ENCODE measurements at places on chromosomes 5 and 9.

- DNase-seq: no peak
These were observed 106.5 kb upstream of the HAPLN1 start for GRCh38 chr5:83827111-83827557.

GRCh38 chr5:81922854-81923279 lies 49.0 kb upstream of the ATG10 start:
- no peak for DNase-seq

- DNase-seq: no peak
These were observed 65.0 kb downstream of the SNCAIP start for GRCh38 chr5:122377026-122377425.

GRCh38 chr5:91419571-91420537 lies 36.7 kb upstream of the ARRDC3 start:
- DNase-seq: peak; percentile 4

DNA sequence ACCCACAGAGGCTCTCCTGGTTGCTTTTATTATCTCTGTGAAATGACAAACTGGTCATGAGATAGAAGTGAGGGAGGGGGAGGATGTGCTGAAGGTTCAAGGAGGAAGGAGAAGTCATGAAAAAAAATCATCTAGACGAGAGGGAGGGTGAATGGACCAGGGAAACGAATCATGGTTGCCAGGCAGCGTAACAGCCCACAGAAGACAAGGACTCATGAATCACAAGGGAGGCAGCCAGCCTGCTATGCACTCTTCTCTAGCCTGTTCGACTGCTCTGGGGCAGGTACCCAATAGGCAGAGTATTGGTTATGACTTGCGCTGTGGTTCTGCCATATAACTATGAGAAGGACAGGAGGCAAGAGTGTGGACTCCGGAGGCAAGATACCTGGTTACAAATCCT lies 475.2 kb downstream of the CDK5RAP2 start:
- DNase-seq: no peak

DNA sequence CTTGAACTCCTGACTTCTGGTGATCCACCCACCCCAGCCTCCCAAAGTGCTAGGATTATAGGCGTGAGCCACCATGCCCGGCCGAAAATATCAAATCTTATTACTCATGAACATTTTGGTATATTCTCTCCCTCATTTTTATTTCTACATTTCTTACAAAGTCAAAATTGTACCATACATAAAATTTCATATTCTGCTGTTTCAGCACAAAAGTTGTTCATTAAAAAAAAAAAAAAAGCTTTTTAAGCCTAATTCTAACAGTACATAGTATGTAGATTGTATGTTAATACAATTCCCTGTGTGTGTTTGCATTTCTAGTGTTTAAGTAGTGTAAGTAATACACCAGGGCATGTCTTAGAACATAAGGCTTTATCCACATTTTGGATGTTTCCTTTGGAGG lies 14.9 kb downstream of the BNIP1 start:
- no peak for DNase-seq

GRCh38 chr9:37992924-37993349 lies 76.1 kb downstream of the SHB start:
- DNase-seq: no peak

- no peak for DNase-seq
These were observed 29.5 kb downstream of the TPPP start for GRCh38 chr5:663436-664342.

GRCh38 chr5:14223372-14223771 lies 80.2 kb downstream of the TRIO start:
- DNase-seq: no peak

- no peak for DNase-seq
These were observed 115.1 kb downstream of the PALM2AKAP2 start for GRCh38 chr9:109894921-109895758.

DNA sequence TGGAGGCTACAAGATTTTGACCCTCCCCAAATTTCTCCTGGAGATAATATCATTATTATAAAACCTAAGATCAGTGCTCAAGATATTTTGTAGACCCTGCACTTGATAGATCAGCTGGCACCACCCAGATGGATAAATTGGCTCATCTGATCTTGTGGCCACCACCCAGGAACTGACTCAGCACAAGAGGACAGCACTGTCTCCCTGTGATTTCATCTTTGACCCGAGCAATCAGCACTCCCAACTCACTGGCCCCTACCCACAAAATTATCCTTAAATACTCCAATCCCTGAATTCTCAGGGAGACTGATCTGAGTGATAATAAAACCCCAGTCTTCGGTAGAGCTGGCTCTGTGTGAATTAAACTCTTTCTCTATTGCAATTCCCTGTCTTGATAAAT lies 34.5 kb upstream of the TENT2 start:
- DNase-seq: no peak

DNA sequence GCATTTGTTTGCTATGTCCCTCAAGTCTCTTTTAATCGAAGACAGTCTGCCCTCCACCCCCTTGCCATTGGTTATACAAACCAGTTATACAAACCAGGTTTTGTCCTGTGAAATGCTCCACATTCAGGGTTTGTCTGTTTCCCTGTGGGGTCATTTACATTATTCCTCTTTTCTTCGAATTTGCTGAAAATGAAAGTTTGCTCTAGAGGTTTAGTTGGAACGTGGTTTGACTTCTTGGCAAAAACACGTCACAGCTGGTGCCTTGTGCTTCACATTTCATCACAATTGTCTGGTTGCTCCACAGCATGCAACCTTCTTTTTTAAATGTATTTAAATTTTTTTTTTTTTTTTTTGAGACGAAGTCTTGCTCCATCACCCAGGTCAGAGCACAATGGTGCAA lies 4.2 kb upstream of the HAVCR2 start:
- peak; percentile 29 for DNase-seq

DNA sequence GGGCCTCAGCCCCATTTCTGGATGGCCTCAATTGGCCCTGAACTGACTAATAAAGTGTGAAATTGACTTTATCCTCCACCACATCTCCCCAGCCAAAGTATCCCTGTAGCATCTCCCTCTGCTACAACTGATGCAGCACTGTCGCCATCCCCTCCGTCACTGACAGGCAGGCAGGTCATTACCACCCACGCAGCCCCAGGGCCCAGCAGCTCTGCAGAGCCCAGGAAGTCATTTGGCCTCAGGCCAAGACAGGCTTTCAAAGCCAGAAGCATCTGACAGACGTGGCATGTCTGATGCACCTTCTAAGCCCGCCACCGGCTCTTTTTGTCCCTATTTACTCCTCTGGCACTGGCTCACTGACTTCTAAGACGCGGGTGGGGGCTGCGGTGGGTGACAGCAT lies 65.3 kb downstream of the ARHGEF37 start:
- DNase-seq: no peak

GRCh38 chr9:78746010-78746409 lies 449.1 kb downstream of the PSAT1 start:
- no peak for DNase-seq

DNA sequence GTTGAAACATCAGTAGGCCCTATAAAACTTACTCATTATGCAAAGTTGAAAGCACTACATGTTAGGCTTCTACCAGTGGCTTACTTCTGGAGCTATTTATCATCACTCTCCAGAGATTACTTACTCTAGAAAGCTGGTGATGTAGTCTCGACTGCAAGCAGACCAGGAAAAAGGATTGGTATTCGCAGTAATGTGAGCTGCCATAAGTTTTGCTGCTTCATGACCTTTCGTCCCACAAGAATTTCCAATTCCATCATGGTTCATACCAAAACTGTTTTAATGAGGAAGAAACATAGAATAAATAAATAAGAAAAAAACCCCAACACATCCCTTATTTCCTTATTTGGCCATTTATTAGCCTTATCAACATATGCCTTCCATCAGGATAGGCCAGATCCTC lies 181.9 kb downstream of the ADAMTS6 start:
- DNase-seq: no peak

DNA sequence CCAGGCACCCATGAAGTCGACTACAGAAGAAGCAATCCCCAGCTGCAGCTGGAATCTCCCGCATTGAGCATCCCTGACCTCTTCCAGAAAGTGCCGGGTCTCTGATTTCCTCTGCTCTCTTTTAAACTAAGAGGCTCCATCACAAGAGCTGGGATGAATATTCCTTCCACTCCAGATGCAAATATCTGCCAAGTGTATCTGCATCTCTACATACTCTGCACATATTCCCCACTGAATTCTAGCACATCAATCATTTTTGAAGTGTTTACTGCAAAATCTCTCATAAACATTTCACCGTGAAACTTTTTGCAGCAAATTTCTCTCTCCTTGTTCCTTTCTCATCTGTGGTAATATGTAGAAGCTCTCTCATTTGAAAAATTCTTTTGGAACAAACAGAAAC lies 161.5 kb downstream of the GABRB2 start:
- no peak for DNase-seq

DNA sequence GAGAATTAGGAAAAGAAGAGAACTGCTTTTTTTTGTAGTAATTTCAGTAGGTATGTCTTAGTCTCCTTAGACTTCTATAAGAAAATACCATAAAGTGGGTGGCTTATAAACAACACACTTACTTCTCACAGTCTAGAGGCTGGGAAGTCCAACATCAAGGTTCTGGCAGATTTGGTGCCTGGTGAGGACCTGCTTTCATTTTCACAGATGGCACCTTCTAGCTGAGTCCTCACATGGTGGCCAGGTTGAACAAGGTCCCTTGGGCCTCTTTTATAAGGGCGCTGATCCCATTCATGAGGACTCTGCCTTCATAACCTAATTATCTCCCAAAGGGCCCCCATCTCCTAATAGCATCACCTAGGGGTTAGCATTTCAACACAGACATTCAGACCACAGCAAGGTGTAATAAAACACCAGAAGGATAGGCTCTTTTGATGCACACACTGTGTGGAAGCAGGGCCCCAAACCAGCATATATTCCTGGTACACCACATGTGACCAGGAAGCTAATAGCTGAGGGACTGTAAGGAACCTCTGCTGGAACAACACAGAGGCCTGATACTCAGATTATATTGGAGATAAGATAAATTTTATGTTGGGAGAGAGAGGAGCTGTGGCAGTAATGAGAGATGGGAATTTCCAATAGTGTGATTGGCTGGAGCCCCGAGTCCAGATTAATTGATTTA lies 384.9 kb downstream of the RAB3C start:
- DNase-seq: no peak

DNA sequence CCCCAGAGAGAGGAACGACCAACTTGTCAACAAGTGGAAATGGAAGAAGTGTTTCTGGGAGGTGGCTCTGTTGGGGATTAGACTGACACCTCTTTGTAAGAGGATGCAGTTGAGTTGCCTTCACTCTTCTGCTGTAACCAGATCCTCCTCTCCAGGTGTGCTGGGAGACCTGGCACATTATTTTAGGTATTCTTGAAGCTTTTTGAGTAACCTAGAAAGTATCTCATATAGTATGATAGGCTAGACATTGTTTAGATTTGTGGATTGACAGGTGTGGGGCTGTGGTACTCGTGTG lies 21.6 kb downstream of the SNX30 start:
- no peak for DNase-seq

DNA sequence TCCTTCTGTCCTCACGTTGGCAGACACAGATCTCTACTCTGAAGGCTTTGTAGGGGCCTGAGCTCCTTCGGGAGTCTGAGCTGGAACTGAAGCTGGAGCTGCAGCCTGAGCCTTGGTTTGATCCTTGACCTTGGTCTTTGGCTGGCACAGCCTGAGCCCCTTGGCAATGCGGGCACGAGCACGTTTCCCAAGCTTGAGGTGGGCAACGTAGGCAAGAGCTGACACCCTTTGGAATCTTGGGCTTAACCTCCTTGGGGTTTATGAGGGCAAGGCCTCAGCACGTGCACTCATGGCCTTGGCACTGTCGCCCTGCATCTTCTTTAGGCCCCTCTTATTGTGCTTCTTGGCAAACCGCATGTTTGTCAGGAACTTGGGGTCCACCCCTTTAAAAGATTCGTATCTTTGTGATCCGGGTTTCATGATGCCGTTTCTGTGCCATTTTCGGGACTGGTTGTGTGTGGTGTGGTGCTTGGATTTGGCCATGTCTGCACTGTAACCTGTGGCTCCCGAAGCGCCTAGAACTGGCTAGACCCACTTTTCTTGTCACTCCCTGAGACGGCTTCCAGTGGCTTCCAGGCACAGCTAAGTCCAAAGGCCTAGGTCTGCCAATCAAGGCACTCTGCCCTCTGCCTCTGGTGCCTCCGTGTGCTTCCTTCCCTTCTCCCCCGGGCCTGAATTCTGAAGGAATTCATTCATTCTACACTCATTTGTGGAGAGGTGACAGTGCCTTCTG lies 1.4 kb downstream of the SUSD1 start:
- no peak for DNase-seq

- DNase-seq: no peak
These were observed 182.7 kb upstream of the KCNN2 start for GRCh38 chr5:114179134-114179533.

DNA sequence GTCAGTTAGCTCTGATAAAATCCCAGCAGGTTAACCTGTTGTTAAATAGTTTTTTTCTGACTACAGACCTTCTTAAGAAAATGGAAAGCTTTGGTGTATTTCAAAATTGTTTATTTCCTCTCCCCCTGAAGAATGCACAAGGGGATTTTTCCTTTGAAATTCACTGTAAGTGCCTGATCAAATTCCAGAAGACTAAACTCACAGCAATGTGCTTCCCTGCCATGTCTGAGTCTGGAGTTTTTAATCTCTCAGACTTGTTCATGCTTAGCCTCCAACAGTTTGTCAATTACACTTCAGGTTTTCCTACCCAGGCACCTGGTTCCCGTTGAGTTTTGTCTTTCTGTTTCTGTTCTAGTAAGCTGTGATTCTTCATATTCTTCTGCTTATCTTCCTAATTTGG lies 961.6 kb upstream of the CDH18 start:
- no peak for DNase-seq

GRCh38 chr9:79562749-79563386 lies 8.9 kb upstream of the TLE4 start:
- no peak for DNase-seq

GRCh38 chr9:33446240-33446945 lies 1.0 kb downstream of the AQP3 start:
- no peak for DNase-seq

GRCh38 chr9:118183576-118183975 lies 479.4 kb downstream of the TLR4 start:
- no peak for DNase-seq

DNA sequence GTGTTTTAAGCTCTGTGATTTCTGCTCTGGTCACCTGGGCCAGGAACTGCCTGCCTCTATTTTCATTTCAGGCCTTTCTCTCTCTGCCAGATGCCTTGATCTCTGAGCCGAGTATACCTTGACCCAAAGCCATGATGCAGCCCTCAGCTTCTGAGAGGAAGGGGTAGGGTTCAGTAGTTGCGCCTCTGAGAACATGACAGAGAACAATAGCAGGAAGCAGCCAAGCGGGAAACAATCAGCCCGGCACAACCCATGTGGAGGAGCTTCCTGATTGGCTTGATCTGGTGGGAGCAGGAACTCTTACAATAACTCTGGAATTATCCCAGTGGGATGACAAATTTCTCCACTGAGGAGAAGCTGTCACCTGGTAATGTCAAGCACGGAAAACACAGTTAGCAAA lies 127.4 kb downstream of the PALM2AKAP2 start:
- no peak for DNase-seq

GRCh38 chr9:104700306-104700705 lies 6.0 kb downstream of the OR13D1 start:
- no peak for DNase-seq

GRCh38 chr5:164651546-164652275 lies 1146.3 kb downstream of the MAT2B start:
- no peak for DNase-seq
